ENCODE measurements at places on chromosomes 3 and 15.

GRCh38 chr15:65376767-65377104, 1.1 kb downstream of the IGDCC3 start:
- DNase-seq: no peak

DNA sequence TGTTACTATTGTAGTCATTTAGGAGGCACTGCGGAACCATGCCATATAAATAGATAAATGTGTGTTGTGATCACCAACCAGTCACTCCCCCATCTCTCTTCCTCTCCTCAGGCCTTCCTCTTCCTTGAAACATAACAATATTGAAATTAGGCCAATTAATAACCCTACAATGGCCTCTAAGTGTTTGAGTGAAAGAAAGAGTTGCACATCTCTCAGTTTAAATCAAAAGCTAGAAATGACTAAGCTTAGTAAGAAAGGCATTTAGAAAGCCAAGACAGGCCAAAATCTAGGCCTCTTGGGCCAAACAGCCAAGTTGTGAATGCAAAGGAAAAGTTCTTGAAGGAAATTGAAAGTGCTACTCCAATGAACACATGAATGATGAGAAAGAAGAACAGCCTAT, 8.1 kb upstream of the DNASE1L3 start:
- peak; percentile 47 for DNase-seq

DNA sequence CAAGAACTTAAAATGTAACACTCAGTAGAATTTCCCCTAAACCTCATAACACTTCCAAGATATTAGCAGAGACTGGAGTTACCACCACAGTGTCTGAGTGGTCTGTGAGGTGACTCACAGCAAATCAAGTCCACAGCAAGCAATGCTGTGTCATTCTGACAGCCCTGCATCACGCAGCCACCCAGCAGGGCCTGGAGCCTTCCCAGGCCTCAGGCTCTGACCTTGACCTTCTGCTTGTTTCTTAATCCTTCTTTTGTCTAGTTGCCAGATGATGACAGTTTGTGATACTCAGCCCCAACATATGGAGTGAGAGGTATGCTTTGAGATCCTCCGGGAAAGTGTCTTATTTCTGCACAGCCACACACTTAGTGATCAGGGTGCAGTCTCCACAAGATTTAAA, 82.5 kb downstream of the TOP2B start:
- DNase-seq: no peak

DNA sequence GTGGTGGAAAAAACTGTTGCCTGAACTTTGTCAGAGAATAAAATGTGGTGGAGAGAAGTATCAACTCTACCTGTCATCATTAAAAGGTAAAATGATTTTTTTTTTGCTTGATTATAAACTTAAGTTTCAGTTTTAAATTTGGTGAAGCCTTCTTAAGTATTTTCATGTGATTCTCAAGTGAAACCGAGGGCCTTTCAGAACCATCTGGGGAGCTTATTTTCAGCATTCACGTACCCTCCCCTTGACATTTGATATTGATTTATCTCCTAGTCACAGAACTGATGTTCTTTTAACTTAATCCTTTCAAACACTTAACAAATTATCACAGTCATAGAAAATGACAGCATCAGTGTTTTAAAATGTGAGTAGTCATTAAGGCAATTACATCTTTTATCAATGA, 38.5 kb downstream of the HPS3 start:
- no peak for DNase-seq

GRCh38 chr3:184349563-184350470, 11.6 kb downstream of the CLCN2 start:
- DNase-seq: no peak

GRCh38 chr3:14300721-14301399, 101.5 kb upstream of the SLC6A6 start:
- DNase-seq: no peak

GRCh38 chr15:68794863-68795262, 25.8 kb downstream of the ANP32A start:
- no peak for DNase-seq

- DNase-seq: no peak
These were observed 66.8 kb downstream of the HMG20A start for GRCh38 chr15:77487469-77487842.

- DNase-seq: no peak
These were observed 28.8 kb downstream of the PPM1L start for GRCh38 chr3:160784853-160785252.

- DNase-seq: no peak
These were observed 68.9 kb upstream of the ZNF280D start for GRCh38 chr15:56802161-56802560.

DNA sequence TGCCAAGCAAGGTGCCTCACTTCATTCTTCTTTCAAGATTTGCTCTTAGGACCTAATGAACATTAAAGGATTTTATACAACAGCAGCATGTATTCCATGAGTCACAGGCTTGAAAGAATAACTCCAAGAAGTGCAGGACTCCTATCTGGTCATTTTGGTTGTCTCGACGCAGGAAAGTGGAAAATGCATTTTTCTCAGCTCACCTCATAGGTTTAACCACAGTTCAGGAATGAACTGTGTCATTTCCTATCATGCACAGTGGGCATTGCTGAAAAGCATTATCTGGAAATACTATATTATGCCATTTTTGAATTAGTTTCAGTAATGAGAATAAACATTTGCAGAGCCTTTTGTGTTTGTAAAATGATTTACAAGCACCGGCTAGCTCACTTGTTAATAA, 98.7 kb upstream of the BFSP2 start:
- DNase-seq: no peak

DNA sequence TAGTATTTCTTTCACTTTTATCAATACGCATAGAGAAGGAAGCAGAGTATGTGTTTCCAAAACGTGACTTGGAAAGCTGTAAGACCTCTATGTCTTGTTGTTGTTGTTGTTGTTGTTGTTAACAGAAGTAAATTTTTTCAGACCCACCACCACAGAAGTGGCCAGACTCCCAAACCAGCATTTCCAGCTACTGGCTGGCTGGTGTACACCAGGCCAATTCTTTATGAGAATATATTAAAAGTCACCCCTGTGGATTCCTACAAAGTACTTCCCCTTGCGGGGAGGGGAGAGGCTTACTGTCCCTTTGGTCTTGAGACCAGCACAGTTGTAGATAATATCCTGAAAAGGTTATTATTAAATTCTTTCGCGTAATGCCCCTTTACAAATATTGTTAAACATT, 1.6 kb upstream of the FOXP1 start:
- DNase-seq: no peak

DNA sequence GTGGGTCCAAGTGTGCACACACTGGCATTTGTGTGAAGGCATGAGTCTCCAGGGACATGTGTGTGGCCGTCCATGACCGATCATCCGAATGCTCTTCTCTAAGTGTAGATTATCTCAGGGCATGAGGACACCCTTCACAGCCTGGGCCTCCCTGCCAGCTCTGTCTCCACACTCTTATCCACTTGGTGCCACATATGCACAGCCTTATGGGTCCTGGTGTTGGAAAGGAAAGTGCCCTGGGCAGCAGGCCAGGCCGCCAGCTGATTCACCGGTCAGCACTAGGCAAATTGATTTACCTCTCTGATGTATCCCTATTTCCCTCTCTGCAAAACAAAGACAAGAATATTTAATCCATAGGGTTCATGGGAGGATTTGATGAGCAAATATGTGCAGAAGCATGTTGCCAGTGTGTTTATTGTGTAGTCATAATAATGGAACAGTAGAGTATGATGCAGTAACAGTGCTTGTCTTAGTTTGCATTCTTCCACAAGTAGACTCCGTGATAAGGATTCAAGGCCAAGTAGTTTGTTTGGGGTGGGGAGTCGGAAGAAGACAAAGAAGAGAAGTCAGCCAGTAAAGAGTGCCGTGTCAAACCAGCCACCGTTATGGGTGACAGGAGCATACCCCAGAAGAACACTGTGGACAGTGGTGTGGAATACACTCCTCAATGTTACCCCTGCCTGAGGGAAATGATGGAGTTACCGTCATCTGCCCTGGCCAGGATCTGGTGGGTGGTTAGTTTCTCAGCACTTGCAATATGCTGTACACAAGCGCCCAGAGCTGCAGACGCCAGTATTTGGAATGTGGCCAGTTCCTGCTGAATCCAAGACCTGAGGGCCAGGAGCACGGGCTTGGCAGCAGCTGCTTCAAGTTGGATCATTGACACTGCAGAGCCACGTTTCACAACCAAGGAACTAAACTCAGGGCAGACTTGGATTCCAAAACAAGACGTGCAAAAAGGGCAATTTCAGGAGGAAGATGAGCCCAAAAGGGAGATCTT, 85.1 kb downstream of the MTHFS start:
- no peak for DNase-seq

DNA sequence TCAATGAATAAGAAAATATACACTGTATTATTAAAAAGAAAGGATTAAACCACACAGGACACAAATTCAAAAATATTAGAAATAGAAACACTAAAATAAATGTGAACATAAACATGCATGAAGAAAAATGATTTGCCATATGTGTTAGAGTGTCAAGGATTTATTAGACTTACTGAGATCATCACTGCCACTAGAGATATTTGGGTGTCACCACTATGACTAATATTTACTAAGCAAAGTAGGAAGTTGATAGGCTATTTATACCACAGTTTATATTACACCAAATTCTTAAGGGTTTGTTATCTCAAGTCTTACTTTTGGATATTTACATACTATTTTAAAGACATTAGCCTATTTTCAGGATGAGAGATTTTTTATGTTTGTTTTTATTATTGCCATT, 575.0 kb upstream of the SGO1 start:
- DNase-seq: no peak

DNA sequence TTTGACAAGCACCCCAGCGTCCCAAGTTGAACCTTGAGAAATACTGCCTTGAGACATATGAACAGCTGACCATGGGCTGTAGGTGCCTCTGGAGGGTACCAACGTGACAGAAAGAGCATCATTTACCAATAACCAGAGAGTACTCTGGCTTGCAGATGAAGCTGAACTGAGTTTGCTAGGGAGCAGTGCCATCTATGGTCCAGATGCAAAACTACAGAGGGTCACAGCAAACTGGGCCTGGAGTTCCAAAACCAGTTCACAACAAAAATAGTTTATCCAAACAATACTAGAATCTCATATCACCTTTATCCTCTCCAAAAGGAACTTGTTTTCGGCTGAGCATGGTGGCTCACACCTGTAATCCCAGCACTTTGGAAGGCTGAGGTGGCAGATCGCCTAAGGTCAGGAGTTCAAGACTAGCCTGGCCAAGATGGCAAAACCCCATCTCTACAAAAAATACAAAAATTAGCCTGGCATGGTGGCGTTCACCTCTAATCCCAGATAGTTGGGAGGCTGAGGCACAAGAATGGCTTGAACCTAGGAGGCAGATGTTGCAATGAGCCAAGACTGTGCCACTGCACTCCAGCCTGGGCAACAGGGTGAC, 69.3 kb downstream of the CHAC1 start:
- peak; percentile 3 for DNase-seq

DNA sequence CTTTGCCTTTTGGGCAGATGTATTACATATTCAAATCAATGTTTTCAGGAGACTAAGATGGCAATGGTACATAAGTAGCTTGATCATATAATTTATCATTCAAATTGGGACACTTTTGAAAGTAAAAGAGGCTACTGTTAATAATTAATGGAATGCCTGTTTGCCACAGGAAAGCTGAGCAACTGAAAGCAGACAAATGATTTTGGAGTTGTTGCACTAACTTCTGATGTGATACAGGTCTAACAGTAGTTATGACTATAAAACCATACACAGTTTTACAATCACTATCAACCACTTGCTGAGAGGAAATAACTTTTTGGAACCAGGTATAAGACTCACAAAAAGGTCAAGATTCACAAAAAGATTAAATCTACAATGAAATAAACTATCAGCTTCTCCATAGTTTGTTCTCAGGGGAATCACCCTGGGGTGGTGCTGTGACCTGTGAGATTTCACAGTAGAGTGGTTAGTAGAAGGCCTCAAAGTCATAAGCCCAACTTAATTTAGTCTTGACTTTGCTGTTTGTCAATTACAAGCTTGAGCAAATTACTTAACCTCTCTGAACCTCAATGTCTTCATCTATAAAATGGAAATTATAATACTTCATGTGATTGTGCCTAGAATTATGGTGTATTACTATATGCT, 42.7 kb downstream of the HHLA2 start:
- no peak for DNase-seq

GRCh38 chr3:14651440-14652251, at the start of gene CCDC174:
Gene CCDC174, plus strand, starts transcription at chr3:14651762. Its CDS starts 75 bp downstream, at chr3:14651837.
- peak; percentile 90 for DNase-seq

- no peak for DNase-seq
These were observed 13.1 kb downstream of the CCDC191 start for GRCh38 chr3:114043205-114043604.

DNA sequence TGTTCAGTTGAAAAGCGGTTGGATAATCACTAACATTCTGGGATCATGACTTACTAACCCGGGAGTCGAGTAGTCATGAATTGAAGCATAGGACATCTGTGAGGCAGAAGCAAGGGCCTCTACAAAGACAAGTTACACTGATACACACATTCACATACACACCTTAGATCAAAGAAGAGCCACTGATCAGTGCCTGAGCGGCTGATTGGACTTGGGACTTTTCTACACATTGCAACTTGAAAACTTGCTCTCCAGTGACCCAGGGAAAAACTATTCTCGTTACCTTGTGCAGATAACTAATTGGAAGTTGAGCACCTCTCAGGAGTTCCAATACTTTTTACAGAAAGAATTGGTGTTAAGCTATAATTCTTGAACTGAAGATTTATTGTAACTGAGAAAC, 206.0 kb downstream of the CDIN1 start:
- DNase-seq: no peak

GRCh38 chr3:171829841-171830517, 13.2 kb upstream of the TMEM212 start:
- DNase-seq: no peak

DNA sequence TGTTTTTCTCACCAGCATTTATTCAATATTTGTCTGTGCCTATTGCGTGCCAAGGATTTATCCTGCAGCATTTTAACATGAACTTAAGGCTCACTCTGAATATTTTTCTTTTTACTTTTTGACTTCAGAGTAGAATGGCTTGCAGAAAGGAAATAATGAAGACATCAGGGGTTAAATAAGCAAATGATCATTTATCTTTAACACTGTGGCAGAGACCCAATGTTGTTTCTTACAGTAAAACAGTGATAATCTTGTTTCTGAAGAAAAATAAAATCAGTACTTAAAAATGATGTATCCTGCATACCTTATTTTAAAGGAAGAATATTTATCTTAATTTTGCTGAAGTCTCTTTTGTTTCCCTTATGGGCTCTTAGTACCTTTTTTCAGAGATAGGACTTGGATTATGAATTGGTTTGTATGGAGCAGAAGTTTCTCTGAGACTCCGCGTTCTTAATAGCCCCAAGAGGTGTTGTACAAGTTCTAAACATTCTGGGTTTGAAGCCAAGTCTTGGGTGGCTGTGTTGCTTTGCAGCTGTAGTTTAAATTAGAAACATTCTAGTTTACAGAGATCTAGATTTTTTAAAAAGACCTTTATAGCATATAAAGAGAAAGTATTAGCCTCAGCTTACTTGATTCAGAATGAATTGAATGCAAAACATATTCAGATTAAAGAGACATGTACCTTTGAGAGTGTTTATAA, 40.5 kb downstream of the COL6A6 start:
- DNase-seq: no peak

- no peak for DNase-seq
These were observed 17.9 kb upstream of the SKIC8 start for GRCh38 chr15:78317145-78317836.

- DNase-seq: peak; percentile 38
These were observed 33.8 kb downstream of the MBNL1 start for GRCh38 chr3:152302521-152303021.

Data from GM06990 (cell line).